NCI-H2081 (cell line): ENCODE measurements at places on chromosomes 6 and 20.

- no peak for DNase-seq
These were observed 302.7 kb downstream of the RFPL4B start for GRCh38 chr6:112649853-112650252.

DNA sequence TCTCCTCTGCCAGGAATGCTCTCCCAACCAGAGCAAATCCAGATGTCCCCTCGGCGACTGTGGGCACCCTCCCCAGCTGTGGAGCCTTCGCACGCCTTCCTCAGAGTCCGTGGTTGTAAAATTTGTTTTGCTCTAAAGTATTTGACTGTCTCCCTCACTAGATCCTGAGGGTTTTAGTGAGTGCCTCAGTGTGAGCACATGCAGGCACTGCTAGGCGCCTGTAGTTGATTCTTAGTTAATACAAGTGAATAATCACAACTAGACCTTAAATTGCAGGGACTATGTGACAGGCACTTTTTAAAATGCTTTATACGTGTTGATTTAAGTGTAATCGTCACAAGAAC is 680 bp upstream of the MTCH1 start:
- no peak for DNase-seq

DNA sequence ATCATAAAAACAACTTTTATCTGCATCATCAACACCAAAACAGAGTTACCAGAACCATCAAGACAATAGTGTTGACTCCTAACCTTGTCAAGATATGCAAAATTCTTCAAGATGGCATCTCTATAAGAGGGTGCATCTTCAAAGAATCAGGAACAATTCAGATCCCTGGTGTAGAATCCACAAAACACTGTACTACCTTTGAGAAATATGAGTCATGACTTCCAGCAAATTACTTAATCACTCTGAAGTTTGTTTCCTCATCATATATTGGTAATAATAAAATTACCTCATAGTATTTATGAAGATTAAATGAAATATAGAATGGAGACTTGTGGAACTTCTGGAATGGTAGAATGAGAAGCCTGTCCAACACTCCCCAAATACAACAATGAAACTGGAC is 221.3 kb upstream of the SUPT3H start:
- DNase-seq = no peak

- DNase-seq = no peak
These were observed 25.1 kb downstream of the ACOT13 start for GRCh38 chr6:24692003-24692402.

- DNase-seq = no peak
These were observed 89.9 kb downstream of the CDS2 start for GRCh38 chr20:5216663-5217062.

DNA sequence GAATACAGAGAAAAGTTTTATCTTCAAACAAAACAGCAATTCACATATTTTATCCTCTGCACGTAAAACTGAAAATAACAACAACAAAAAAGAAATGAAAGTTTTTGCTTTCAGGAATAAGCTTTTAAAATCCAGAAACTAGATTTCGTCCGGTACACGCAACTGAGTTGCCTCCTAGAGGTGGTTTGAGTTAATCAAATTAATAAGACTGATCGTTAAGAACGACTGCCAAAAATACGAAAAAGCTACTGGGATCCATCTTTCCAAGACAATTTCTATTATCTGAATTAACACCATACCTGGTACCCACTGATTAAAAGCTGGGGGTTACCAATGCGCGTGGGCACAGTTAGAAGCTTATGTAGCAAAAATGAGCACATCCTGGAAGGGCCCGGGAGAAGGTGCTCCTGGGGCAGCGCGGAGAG is 669 bp downstream of the PDCD2 start:
- no peak for DNase-seq

DNA sequence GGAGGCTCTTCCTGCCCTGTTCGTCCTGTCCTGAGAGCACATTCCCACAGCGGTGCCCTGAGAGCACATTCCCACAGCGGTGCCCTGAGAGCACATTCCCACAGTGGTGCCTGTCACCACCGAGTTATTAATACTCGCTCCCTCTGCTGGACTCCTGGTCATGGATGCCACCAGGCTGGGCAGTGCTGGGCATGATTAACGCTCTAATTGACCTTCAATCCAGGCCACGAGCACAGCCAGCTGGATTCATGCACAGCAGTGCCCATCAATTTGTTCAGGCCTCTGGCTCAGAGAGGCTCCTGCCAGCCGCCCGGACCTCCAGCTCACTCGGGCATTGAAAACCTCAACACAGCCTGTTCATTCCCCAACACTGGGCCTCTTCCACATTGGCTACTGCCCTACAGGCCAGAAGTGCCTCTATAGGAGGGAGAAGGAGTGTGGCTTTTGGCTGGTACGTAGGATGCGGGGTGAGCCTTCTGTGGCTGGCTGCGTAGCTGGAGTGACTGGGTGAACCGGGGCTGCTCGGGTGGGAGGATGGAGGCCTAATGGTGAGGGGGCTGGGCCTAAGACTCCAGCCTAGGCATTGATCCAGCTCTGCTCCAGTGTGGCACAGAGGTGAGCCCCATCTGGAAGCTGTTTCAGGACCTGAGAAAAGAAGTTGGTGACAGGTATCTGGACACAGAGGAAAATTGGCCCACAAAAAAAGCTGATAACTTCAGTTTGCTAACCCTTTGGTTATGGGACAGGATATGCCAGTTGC is 9.3 kb downstream of the IP6K3 start:
- DNase-seq = no peak
